HEK293T (cell line): ENCODE measurements at places on chromosomes 1 and 21.

- DNase-seq: no peak
Measured at GRCh38 chr1:206472454-206472853, 2.2 kb downstream of the IKBKE start.

DNA sequence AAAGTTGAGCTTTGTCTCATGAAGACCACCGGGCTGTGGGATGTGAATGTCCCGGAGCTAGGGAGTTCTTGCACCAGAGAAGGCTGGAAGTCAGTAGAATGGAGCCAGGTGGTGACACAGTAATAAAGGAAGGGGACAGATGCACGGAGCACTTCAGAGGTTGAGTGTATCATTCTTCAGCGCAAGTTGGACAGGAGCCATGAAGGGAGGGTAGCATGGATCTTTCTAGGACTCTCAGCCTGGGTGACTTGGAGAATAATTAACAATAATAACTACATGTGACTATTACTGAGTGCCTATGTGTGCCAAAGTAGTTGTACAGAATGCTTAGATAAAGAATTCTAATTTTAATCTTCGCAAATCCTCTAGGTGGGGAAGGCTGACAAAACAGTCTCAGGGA is 258.7 kb upstream of the AJAP1 start:
- DNase-seq: no peak

GRCh38 chr1:220067269-220068204 is 21.2 kb upstream of the EPRS1 start:
- DNase-seq: no peak

DNA sequence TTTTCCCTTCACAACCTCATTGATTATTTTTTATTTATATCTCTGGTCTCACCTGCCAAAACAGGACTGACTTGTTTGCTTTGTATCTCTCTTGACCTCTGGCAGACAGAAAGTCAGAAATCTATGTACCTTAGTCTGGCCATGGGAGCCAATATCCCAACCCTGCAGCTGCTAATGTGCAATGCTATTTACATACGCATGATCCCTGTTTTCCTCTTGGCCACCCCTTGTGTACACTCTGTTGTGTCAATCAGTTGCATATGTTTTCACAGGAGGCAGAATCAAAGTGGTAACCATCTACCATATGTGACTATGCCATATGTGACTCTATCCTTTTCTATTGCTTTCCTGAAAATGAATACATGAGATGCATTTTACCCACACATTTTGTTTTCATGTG is 688.8 kb downstream of the PLA2G4A start:
- no peak for DNase-seq

- no peak for DNase-seq
Measured at GRCh38 chr1:174761901-174762585, 237.7 kb upstream of the CACYBP start.

- no peak for DNase-seq
Measured at GRCh38 chr1:932776-933602, 9.3 kb downstream of the SAMD11 start.
